ENCODE measurements at places on chromosomes 12 and 14. TPM values are rescaled to one million over a fixed set of nuclear protein-coding genes. Genes with fewer than 3 reads are reported as not detected.

OR6C2 gene
- not detected for total RNA-seq

AQP2 gene
- not detected for total RNA-seq

RFLNA gene
- total RNA-seq = 0.19 TPM

SLC10A1 gene
- total RNA-seq = not detected

FIGNL2 gene
- total RNA-seq = 1.2 TPM

KRT73 gene
- total RNA-seq = not detected

RNU6-7 gene
- total RNA-seq = not detected

MIPOL1 gene
- 13.0 TPM for total RNA-seq

ARMH4 gene
- 2.0 TPM for total RNA-seq

PRR4 gene
- 0.17 TPM for total RNA-seq

TAMALIN gene
- 49.2 TPM for total RNA-seq

ESRRB gene
- not detected for total RNA-seq

PZP gene
- total RNA-seq = 2.4 TPM

IFNG-AS1 gene
- not detected for total RNA-seq

DTX1 gene
- total RNA-seq = 1.7 TPM

FZD10 gene
- total RNA-seq = 1.7 TPM

PLXNC1 gene
- total RNA-seq = 0.23 TPM

COX8C gene
- not detected for total RNA-seq

RNFT2 gene
- 2.2 TPM for total RNA-seq

COQ10A gene
- 8.4 TPM for total RNA-seq

FBXO34 gene
- 25.7 TPM for total RNA-seq

CMKLR1 gene
- 0.19 TPM for total RNA-seq

PRPH gene
- total RNA-seq = not detected

ANKS1B gene
- not detected for total RNA-seq

PTPN6 gene
- 3.4 TPM for total RNA-seq

NOS1 gene
- not detected for total RNA-seq

KRT78 gene
- not detected for total RNA-seq

INHBC gene
- not detected for total RNA-seq

POP5 gene
- total RNA-seq = 35.2 TPM

LIN7A gene
- total RNA-seq = 0.19 TPM

TEAD4 gene
- total RNA-seq = 24.7 TPM

TPPP2 gene
- not detected for total RNA-seq

SNX6 gene
- total RNA-seq = 180 TPM

CDCA3 gene
- total RNA-seq = 24.0 TPM

AMIGO2 gene
- 4.2 TPM for total RNA-seq

NAA30 gene
- 34.7 TPM for total RNA-seq

CCDC175 gene
- not detected for total RNA-seq

RAB15 gene
- total RNA-seq = 9.5 TPM

PLEKHH1 gene
- 1.0 TPM for total RNA-seq

WIF1 gene
- total RNA-seq = not detected

RIMKLB gene
- 180 TPM for total RNA-seq

FGF6 gene
- total RNA-seq = not detected

TBC1D30 gene
- 19.6 TPM for total RNA-seq

SYNE3 gene
- total RNA-seq = 33.6 TPM

SLC6A12 gene
- not detected for total RNA-seq

ESPL1 gene
- total RNA-seq = 4.8 TPM

BTG1 gene
- 32.3 TPM for total RNA-seq

STYK1 gene
- total RNA-seq = 4.6 TPM

RIPK3 gene
- total RNA-seq = 5.8 TPM

CLEC4A gene
- not detected for total RNA-seq

RERG gene
- under 0.01 TPM for total RNA-seq

DIO2 gene
- 0.51 TPM for total RNA-seq

IAPP gene
- not detected for total RNA-seq

ZNF641 gene
- 4.3 TPM for total RNA-seq
